8988T (cell line): ENCODE measurements at places on chromosomes 6 and 20.
A peak's percentile ranks its signal among the peaks of the same experiment; 100 is the strongest.

GRCh38 chr20:14925300-14925699, 587.9 kb upstream of the FLRT3 start:
- DNase-seq = no peak

GRCh38 chr20:20664795-20665589, 47.5 kb downstream of the RALGAPA2 start:
- DNase-seq = no peak

GRCh38 chr6:7996538-7997111, 67.6 kb downstream of the BLOC1S5 start:
- no peak for DNase-seq

DNA sequence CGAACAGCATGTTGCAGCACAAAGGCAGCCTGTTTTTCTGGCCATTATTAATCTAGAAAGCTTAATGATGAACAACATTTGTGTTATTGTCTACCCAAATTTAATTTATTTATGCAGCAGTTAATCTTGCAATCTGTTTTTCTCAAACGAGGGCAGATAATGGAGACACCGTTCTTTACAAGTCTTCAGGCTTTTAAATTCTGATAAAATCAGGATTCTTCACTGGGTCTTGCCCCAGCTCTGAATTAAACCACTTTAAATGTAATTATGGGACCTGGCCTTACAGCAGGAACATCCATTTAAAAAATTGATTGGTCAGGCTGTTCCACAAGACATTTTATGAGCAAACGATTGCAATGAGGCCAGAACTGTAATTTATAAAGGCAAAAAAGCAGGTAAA, 26.5 kb upstream of the INSM1 start:
- no peak for DNase-seq

DNA sequence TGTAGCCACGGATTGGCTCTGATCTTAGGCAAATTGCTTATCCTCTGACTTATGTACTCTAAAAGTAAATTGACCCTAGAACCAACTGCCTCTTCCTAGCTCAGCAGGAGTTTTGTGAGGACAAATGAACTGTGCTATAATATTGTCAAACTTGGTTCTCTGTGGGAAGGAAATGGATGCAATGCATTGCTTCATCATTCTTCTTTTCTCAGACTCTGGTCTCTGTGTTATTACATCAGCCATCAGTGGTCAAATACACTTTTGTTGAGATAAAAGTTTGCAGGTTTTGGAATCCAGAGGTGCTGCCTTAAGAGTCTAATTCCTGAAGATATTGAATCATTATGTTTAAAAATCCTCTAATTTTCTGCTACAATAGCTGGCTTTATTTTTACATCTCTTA, 64.9 kb downstream of the SLC24A3 start:
- no peak for DNase-seq

DNA sequence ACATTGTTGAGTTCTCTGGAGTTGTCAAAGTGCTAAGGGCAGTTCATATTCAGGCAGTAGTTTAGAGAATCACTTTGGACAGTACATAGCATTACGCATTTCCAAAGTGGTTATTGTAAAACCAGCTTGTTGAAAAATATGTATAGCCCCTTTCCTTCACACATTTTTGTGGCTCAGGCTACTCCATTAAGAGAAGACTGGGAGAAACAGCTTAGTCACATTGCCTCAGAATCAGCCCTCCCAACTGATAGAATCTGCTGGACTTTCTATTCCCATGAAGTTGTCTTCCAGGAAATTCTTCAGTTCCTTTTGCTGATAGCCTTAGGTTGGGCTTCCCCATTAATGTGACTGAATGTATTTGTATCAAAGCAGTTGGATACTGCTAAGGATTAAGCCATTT, 39.5 kb upstream of the HDGFL1 start:
- DNase-seq = no peak

DNA sequence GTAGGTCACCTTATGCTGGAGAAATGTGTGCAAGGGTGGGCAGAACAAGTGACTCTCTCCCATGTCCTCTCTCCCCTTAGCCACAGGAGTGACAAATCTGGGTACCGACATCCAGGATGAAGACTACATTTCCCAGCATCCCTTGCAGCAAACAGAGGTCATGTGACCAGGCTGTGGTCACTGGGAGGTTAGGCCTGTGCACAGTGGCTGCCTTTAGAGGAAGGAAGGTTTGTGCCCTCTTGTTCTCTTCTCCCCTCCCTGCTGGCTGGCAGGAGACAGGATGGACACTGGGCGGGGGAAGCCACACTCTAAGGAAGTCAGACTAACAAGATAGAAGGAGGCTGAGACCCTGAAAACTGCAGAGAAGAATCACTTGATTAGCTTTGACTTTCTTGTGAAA, 360.2 kb downstream of the PREX1 start:
- DNase-seq = no peak

DNA sequence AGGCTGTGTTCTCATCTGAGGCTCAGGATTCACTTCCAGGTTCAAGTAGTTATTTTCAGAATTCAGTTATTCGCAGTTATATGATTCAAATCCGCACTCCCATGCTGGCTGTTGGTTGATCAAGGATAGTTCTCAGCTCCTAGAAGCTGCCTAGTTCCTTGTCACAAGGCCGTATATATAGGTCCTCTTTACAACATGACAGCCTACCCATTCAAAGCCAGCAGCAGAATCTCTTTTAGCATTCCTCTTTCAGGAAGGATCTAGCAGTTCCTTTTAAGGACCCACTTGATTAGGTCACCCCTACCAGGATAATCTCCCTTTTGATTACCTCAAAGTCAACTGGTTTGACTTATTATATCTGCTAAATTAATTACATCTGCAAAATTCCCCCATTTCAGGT, 23.8 kb upstream of the LAMP5 start:
- DNase-seq = no peak

GRCh38 chr6:41874741-41875140, 20.4 kb downstream of the USP49 start:
- DNase-seq = no peak

DNA sequence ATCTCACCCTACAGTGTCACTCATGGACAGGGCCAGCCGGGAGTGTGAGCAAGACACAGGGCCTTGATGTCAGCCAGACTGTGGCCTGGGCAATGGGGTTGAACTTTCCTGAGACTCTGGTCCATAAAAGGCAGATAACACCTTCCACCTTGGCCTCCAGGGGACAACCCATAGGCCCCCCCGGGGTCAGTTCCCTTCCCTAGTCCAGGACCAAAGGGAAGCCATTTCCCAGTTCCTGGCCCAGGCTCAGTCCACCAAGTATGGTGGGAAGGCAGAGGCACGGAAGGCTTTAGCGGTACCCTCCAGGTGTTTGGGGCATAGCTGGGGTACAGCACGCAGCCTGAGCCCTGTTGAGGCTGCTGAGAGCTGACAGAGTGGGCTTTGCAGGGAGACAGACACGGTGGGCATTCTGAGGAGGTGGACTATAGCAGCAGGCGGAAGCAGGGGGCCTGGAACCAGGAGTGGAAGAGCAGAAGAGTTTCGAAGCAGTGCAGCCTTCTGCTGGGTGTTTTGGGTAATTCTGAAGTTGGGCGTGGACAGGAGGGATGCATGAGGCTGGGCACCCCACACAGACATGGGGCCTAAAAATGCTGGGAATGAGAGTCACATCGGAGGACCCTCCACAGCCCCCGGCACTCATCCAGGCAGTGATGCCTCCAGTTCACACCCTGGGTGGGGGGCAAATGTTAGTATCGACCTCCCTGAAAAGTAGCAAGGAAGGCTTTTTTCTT, 43.9 kb upstream of the CD93 start:
- DNase-seq = no peak

DNA sequence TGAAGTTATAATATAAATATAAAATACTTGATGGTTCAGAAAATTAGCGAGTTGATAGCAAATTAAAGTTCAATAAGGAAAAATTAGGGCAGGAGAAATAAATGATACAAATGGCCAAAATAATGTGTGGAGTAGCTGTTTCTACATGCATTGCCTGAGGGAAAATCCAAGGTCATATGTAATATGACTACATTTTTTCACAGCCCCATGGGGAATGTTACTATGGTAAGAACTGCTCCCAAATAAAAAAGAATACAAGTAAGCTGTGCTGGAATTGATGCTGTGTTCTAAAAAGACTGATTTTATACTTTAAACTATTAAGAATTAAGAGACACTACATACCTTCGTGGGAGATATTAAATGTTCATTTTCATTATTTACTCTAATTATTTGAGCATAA, 34.1 kb downstream of the MEI4 start:
- no peak for DNase-seq

DNA sequence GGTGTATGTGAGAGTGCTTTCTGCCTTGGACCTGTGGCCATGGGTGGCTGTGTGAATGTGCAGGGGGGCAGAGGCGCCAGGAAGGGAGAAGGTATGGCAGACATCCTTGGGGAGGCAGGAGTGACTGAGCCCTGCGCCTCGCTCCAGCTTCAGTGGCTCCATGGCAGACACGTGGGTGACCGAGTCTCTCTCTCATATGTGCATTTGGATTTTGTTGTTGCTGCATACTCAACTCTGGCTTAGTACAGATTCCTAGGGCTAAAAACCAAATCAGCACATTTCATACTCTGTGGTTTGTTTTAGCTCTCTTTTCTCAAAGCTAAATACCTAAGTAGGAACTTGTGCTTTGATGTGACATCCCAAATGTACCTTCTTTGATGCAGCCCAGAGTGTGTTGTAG, 97.6 kb downstream of the DTD1 start:
- DNase-seq = no peak

GRCh38 chr6:156688620-156688971, 88.6 kb upstream of the ARID1B start:
- DNase-seq = no peak

- DNase-seq = no peak
Observed at GRCh38 chr6:155381673-155382337, 67.5 kb upstream of the TFB1M start.

- no peak for DNase-seq
Observed at GRCh38 chr6:15461127-15461944, 201.5 kb downstream of the DTNBP1 start.

DNA sequence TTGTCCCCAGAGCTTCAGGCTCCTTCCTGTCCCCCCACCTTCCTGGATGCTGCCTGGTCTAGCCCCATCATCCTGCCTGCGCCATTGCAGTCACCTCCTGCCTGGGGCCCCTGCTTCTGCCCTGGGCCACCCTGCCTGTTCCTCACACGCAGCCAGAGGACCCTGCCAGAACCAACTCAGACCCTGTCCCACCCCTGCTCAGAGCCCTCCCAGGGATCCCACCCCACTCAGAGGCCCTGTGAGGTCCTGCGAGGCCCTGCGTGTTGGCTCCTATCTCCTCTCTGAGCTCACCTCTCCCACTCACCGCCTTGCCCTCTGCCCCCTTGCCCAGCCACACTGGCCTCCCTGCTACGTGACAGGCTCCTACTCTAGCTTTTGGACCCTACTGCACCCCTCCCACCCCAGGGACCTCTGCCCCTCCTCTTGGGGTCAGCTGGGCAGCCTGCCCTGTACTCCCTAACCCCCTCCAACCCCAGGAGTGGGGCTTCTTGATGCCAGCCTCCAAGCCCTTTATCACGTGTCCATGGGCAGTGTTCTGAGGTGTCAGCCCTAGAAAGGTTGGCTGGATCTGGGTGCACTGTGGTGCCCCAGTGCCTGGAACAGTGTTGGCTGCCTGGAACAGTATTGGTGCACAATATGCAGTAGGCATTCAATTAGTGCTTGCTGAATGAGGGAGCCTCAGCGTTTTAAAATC, 68.3 kb downstream of the CEBPB start:
- DNase-seq = no peak

DNA sequence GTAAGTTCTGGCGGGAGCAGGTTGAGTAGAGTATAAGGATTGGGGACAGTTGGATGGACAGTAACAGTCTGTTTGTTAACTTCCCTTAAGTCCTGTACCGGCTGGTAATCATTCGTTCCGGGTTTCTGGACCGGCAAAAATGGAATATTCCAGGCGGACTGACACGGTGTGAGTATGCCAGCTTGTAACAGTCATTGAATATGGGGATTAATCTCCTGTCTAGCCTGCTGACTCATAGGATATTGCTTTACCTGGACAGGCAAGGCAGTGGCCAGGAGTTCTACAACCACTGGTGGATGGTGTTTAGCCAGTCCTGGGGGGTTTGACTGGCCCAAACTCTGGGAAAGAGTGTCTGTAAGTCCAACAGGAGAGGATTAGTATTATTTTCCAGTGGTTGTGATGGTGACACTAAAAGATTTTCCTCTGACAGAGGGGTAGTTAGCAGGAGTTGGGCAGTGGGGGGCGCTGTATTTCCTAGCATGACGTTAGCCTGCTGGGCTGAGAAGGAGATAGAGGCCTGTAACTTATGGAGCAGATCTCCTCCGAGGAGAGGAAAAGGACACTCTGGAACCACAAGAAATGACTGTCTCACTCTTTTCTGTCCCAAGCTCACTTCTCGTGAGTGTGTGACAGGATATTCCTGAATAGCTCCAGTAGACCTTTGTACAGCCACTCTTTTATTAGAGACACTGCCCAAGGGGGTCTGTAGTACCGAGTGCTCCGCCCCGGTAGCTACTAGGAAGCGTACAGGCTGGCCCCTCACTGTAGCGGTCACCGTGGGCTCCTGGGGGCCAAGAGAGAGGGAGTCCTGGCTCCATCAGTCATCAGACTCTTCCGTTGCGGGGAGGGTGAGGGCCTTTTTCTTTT, 152.2 kb downstream of the TRIM27 start:
- DNase-seq = no peak

DNA sequence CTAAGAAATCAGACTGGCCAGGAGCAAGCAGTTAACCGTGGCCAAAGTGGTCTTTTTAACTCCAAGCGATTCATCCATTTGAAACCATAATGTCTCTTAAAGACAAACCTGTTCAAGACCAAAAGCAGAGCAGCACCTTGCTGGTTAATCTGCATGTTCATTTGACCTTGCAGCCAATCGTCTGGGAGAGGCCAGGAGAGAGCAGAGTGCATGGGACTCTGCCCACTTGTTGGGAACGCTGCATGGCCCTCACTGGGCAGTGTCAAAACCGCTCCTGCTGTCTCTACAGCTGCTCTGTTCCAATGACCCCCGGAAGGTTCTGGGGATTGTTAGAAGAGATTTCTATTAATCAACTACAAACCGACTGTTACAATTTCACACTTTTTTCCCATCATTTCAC, 79.6 kb downstream of the OLIG3 start:
- DNase-seq = no peak

DNA sequence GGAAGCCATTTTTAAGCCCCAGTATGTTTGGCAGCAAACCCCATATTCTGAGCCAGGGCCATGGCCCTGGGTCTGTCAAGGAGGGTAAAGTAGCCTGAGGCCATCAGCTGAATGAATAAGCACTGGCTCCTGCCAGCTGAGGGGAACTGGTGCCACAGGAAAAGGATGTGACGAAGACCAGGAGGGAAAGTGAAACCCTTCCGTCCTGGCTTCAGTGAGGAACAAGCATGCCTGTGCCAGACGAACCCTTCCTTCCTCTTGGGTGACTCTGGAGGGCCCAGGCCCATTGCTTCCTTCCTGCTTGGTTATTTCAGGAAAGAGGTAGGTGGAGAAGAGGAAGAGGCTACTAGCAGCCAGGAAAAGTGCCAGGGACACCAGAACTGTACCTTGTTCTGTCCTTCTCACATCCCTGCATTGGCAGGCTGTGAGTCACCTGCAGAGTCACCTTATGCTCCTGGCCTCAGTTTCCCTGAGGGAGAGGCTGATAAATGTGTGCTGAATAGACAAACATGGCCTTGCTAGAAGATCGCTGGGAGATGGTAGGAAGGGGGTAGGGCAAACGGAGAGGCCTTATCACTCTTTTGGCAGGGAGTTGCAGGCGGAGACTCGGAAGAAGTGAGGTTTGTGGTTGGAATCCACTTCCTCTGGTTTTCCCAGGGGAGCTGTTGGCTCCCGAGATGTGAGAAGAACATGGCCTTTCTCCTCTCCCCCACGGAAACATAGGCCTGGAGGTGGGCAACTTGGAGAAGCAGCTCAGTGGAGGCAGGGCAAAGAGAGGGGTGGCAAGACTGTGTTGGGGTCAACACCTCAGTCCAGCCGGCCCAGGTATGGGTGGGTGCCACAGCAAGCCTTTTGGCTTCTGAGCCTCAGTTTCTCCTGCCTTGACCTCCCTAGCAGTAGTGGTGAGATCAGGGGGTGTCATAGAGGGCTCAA, 37.4 kb downstream of the COX4I2 start:
- DNase-seq = peak; percentile 55
